Activated T-cell treated with anti-CD3 and anti-CD28 coated beads, Interleukin-2, amount 50 U/mL, for 24 hours (primary cell): ENCODE measurements at places on chromosomes 4 and X.
A peak's percentile ranks its signal among the peaks of the same experiment; 100 is the strongest.

DNA sequence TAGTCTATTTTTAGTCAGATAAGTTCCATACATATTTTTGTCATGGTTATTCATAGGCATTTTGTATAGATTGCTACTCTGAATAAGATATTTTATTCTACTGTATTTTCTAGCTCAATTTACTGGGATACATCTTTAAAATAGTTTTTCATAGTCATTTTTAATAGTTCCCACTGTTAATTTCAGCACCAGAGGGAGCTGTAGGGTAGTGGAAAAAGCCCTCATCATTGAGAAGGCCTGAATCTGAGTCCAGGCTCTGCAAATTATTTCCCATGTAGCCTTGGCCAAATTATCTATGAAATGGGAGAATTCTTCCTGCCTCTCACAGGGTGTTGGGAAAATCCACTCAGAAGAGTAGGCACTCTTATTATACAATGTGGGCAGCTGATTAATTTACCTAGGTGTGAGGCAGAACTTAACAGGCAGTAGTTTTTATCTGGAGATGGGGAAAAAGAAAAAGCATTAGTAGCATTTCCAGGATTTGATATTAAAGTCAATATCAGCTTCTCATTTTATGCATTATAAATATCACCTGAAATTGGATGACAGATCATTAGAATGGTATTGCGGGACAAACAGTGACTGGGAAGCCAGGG lies 102.9 kb upstream of the PAQR3 start:
- DNase-seq, result no peak

- DNase-seq, result no peak
Measured at GRCh38 chr4:914531-914930, 17.6 kb downstream of the GAK start.

DNA sequence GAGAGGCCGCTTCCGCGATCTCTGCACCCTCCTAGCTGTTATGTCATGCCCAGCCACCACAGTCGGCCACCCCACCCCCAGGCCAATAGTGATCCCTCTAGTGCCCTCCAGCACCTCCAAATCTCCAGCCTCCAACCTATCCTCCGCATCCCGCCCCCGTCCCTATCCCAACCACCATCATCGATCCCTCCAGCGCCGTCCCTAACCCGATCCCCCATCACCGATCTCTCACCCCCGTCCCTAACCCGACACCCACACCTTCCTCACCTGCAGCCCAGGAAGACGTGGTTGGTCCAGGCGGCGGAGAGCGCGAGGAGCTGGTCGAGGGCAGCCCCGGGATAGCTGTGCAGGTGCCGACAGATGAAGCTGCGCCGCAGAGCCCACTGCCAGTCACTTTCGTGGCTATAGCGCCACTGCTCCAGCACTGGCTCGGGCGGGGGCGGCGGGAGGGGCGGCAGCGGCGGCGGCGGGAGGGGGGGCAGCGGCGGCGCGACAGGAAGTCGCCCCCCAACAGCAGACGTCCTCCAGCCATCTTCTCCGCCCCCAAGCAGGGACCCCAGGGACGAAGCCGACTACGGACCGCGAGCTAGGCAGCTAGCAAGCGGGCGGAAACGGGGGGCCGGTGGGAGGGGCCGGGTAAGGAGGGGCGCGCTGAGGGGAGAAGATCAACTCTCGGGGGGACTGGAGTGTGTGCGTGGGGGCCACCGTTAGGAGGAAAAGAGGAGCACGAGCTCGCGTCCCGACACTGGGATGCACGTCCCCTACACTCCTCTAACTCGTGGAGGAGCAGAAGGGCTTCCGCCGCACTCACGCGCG lies 552 bp downstream of the NKRF start:
- DNase-seq, result no peak

GRCh38 chrX:35842674-35843073 lies 44.5 kb downstream of the MAGEB16 start:
- no peak for DNase-seq

- no peak for DNase-seq
Measured at GRCh38 chr4:33068539-33068938, 2348.4 kb downstream of the PCDH7 start.

DNA sequence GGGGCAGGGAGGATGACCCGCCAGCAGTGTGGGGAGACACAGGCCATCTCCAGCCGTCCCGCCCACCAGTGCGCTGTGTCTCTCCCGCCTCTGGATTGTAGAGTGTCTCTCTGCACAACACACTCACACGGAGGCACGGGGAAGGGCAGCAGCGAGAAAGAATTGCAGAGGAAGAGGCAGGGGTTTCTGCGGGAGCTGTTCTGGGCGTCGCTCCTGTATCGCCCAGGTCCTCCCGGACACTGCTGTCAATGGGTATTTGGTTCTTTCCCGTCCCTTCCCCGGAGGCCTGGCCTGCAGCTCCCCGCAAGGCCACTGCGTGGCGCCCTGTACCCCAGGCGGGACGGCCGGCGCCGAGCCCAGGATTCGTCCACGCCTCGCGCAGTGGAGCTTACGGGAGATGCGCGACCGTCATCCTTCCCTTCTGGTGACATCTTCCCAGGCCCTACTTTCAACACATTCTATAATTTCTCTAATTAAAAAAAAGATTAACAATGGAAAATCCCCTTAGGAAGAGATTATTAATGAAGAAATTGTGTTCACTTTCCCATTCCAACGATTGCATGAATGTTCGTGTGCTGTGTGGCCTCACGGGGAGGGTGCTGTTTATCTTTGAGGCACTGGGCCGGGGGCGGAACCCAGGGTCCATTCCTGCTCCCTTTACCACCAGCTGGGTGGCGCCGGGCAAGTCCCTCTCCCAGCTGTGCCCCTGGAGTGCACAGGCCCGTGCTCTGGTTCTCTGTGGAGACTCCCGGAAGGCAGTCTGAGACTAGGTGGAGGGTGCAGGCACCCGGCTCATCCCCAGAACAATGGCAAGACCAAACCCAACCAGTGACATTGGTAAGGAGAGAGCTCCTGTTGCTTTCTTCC lies 95.7 kb downstream of the CPZ start:
- no peak for DNase-seq

DNA sequence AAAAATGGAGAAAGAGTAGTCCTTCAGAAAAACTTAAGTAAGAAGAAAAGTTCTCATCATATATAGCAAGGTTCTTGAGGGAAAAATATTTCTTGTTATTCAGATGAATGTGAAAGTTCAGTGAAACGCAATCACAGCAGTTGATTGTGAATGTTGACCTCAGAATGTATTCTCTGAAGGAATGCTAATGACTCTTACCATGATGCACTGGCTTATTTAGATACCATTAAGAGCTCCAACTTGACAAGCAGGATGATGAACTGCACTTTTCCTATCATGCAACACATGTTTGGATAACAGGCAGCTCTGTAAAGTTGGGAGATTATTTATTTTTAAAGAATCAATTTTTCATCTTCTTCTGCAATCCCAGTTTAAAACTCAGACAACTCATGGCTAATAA lies 115.5 kb upstream of the MYOZ2 start:
- DNase-seq, result no peak

DNA sequence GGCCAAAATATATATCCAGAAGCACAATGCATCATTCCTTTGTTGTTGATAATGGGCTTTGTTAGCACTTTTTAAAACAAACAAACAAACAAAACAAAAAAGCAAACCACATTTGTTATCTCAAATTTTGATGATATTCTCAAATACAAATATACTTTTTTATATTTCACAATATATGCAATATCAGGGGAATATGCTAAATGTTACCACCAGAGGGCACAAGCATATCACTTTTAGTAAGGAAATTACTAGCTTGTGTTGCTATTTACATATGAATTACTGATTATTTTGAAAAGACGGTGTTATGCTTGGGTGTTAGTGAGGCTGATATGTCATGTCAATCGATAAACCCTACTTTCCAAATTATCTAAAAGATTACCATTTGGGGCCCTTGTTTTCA lies 29.1 kb downstream of the RIPPLY1 start:
- DNase-seq, result no peak

- no peak for DNase-seq
Measured at GRCh38 chr4:5398056-5398455, 310.3 kb downstream of the EVC2 start.

DNA sequence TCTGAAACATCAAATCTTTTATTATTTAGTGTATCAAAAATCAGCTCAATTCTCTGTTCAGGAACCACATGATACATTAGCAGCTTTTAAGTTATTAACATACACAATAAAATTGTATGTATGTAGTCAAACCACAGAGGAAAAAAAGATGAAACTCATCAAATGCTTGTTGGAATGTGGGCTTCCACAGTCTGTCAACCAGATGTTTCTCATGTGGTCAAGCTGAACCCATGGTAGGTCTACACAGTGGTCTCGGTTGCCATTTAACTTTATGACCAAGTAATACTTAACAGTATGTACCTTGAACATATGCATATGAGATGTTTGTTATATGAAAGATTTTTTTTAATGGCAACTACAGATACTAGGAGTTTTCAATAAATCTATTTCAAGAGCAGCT lies 427.8 kb downstream of the IL15 start:
- no peak for DNase-seq

GRCh38 chr4:145884775-145885174 lies 53.8 kb downstream of the ZNF827 start:
- no peak for DNase-seq

DNA sequence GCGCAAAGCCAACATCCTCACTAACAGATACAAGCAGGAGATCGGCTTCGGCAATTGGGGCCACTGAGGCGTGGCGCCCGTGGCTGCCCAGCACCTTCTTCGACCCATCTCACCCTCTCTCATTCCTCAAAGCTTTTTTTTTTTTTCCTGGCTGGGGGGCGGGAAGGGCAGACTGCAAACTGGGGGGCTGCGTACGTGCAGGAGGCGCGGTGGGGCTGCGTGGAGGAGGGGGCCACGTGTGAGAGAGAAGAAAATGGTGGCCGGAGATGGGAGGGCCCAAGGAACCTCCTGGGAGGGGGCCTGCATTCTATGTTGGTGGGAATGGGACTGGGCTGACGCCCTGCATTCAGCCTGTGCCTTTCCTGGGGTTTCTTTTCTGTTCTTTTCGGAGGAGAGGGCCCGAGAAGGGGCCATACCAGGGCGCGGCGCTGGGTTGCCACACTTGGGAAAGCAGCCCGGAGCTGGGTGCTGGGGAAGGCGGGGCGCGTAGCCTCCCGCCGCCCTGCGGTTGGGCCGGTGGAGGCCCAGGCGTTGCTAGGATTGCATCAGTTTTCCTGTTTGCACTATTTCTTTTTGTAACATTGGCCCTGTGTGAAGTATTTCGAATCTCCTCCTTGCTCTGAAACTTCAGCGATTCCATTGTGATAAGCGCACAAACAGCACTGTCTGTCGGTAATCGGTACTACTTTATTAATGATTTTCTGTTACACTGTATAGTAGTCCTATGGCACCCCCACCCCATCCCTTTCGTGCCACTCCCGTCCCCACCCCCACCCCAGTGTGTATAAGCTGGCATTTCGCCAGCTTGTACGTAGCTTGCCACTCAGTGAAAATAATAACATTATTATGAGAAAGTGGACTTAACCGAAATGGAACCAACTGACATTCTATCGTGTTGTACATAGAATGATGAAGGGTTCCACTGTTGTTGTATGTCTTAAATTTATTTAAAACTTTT lies 4.5 kb downstream of the MID1IP1 start:
- peak; percentile 79 for DNase-seq

- DNase-seq, result peak; percentile 100
Measured at GRCh38 chrX:15737959-15738902, at the start of gene CA5B. Gene CA5B (plus strand): TSS chrX:15738270. CDS start chrX:15750024, 11,754 bp downstream.

DNA sequence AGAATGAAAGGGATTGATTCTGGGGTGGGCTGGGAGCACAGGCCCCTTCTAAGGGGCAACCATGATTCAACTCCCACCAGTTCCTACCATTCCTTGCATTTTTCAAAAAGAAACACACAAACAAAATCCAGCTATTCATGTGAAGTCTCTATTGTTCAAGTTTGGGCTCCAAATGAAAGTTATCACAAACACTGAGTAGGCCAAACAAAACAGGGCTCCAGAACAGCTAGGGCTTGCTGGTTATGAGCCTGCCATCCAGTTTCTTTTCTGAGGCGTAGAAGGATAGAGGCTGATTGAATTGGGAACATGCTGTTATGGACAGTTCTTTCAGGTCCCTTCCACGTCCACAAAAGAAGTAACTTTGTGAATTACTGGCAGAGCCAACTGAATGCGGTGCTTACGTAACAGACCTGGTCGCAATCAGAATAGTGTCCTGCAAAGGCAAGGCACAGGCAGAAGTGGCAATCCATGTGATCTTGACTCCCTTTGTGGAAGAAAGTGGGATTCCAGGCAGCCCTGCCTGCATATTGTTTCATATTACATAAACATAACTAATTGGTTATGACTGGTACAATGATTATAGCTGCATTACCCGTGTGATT lies 244.5 kb downstream of the SCFD2 start:
- DNase-seq, result no peak
